Gastrocnemius medialis (tissue), 4 donors: ENCODE measurements at places on chromosomes 2 and 18.

DNA sequence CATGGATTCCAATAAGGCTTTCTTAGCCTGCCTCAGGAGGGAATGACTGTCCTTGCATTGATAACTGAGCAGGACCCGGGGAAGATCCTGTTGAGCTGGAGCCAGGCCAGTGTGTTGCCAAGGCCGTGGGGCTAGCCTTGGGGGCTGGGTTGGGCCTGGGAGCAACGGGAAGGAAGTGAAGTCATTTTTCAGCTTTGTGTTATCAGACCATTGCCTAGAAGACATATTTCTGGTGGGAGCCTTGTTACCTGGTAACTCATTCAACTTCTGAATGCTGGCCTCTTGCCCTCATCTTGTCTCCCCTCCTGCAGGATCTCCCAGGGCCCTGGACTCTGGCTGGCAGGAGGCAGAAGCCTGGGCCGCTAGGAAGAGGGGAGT, 92.7 kb upstream of the MGAT5 start:
- DNase-seq = no peak

- DNase-seq = no peak
Measured at GRCh38 chr18:36649205-36649604, 179.6 kb downstream of the TPGS2 start.

- DNase-seq = peak; percentile 13
Measured at GRCh38 chr18:12013186-12013916, 32.0 kb downstream of the IMPA2 start.

DNA sequence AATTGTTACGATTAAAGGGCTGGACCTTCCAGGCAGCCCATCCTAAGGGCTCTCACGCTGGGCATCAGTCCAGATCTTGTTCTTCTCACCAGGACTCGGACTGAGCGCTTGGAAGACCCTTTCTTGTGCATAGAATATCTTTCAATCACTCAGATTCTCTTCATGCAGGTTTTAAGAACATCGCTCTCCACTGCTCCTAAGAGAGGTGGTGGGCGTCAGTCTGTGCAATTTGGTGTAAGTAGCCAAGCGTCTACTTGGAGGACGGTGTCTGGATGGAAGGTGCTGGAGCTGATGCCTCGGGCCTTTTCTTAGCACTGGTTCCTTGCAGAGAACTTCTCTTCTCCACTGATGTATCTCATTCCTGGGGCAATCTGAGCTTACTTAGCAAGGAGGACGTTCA, 68.7 kb downstream of the ASB1 start:
- no peak for DNase-seq

- no peak for DNase-seq
Measured at GRCh38 chr2:72893594-72894319, 6.5 kb downstream of the SPR start.

- no peak for DNase-seq
Measured at GRCh38 chr18:14100503-14101286, 31.5 kb downstream of the ZNF519 start.

GRCh38 chr18:27008575-27008974, 143.1 kb upstream of the AQP4 start:
- no peak for DNase-seq

DNA sequence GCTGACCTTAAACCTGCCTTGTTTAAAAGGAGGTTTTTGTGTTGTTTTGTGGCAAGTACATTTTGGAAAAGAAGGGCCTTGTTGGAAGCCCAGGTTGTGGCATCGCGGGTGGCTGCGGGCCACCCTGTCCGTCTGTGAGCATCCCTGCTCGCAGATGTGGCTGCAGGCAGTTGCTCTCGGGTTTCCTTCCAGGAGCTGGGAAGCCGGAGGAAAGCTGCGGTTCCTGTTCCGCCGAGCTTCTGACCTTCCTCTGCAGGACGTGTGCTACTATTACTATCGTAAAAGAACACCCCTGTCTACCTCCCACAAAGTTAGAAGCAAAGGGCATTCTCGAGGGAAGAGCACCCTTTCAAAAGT, 766 bp downstream of the MFF start:
- DNase-seq = no peak

- no peak for DNase-seq
Measured at GRCh38 chr2:207330912-207331311, 165.2 kb upstream of the KLF7 start.

- no peak for DNase-seq
Measured at GRCh38 chr18:76252880-76253279, 242.2 kb downstream of the ZNF516 start.

DNA sequence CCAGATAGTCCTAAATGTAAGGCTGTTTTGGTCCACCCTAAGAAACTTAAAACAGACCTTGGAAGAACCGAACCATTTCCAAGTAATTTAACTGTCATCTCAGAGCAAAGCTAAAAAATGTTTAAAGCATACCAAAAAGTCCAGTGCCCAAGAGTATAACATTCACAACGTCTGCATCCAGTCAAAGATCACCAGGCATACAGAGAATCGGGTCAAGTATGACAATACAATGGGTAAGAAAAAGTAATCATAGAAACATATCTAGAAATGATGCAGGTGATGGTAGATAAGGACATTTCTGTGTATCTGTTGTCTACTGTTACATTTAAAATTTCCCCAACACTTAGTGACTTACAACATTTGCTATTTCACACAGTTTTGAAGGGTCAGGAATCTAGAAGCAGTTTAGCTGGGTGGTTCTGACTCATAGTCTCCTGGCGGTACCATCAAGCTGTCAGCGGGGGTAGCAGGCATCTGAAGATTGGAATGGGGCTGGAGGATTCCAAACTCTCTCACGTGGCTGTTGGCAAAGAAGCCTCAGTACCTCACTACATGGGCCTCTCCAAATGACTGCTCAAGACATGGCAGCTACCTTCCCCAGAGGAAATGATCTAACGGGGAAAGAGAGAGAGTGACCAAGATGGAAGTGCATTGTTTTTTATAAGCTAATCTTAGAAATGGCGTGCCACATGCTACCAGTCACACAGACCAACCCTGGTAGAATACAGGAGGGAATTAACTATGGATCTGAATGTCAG, 36.6 kb upstream of the DYNC2LI1 start:
- peak; percentile 17 for DNase-seq

- DNase-seq = no peak
Measured at GRCh38 chr2:163877316-163877715, 141.5 kb upstream of the FIGN start.

GRCh38 chr18:5961828-5962150, 66.5 kb upstream of the TMEM200C start:
- DNase-seq = no peak

DNA sequence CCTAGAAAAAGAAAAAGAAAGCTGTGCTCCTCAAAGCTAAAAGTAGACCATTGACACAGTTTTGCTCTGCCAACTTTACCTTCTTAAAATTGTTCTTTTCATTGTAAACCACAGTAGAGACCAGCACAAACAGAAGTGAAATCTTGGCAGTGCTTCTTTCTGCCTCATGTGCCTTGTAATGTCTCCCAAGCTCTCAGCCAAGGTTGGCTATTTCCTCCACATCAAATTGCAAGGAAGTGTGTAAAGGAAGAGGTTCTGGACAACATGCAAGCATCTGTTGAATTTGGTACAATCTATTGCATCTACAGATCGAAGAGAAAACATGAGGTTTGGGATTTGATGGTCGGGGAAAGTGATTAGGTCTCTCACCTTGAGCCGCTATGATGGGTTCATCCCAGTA, 83.3 kb upstream of the PNPT1 start:
- no peak for DNase-seq

DNA sequence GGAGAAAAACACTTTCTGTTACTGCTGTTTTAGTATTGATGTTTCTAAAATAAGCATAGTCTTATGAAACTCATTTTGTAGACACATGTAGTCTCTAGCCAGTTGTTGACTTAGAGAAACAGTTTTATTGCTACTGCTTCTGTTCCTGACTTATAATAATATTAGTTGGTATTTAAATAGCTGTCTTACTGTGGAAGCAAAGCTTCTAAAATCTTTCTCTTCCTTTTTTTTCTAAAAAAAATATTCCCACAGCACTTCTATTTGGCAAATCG, 121.8 kb downstream of the MTX2 start:
- DNase-seq = no peak

DNA sequence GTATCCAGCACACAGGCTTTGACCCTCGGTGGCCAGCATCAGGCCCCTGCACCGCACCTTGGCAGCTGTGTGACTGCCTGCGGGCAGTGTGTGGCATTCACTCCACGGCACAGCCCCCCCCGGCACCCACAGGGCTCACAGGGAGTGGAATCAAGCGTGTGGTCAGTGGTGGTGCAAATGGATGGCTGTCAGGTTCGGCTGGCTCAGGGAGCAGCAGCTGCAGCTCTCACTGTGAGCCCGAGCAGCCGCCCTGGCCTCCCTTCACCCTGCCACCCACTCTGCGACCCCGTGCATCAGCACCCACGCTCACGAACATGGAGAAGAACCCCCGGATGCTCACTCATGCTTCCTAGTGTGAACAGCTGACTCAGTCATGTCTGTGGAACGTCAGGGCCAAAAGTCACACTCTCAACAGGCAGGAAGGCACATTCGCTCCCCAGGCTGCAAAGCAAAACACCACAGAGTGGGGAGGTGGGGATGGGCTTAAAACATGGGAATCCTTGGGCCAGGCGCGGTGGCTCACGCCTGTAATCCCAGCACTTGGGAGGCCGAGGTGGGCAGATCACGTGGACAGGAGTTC, 41.5 kb upstream of the GPC1 start:
- DNase-seq = no peak

DNA sequence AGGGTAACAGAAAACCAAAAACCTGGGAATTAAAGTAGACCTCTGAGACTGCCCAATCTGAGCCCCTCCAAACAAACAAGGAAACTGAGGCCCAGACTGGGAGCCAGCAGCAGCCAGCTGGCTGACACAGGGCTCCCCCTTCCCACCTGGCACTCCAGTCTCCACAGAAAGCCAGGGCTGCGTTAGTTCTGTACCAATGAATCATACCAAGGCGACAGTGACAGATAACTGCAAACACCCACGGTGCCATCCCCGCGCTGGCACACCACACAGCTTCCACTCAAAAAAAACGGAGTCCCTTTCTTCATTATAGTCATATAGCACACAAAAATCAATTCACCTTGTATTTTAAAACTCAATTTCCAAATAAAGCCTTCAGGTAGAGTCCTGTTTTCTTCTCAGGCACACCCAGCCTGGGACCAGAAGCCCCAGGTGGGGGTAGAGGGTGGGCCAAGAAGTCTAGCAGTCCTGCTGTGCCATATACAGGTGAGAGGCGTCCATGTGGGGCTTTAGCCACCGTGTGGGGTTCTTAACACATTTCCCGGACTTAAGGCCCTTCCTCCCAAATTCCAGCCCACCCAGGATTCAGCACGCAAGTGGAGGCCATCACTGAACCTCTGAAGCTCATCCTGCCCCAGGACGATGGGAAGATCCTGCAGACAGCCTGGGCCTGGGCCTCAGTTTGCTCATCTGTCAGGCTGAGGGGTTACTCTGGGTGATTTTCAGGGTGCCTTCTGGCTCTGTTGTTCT, 1.2 kb downstream of the PER2 start:
- DNase-seq = peak; percentile 48

DNA sequence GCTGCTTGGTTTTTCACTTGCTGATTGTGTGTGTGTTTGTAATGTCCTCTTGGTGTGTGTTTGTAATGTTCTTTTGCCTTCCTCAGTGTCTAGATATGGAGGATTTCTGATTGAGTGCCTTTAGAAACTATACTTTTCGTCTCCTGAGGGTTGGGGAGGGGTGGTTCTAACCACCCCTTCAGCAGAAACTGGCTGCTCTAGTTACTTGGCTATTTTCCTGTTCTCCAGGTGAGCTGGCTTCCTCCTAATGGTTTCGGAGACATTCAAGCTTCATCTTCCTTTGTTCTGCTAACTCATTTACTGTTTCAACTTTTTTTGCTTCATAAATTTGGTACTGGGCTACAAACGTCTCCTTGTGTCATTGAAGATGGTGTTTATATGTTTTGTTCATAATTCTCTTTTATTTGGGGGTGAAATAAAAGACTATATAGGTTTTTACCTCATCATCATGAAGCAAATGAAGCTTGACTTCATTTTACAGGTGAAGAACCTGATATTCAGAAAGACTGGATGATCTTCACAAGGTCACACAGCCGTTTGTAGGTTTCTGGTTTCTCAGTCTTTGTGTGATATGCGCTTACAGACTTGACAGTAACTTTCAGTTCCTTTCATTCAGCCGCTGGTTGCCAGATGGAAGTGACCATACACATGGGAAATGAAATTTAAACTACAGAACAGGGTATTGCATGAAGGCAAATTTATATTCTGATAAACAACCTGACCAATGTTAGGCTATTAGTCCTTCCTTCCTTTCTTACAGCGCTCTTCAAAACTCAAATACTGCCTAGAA, 238.5 kb downstream of the GALR1 start:
- no peak for DNase-seq

GRCh38 chr2:137951586-137951985, 12.7 kb upstream of the HNMT start:
- DNase-seq = no peak

- no peak for DNase-seq
Measured at GRCh38 chr2:235844561-235844960, 323.6 kb downstream of the GBX2 start.

- DNase-seq = no peak
Measured at GRCh38 chr18:69088973-69089372, 291.1 kb downstream of the CCDC102B start.

GRCh38 chr2:69952336-69953115, 8.9 kb downstream of the ASPRV1 start:
- DNase-seq = no peak

- no peak for DNase-seq
Measured at GRCh38 chr2:10057231-10058107, 14.1 kb downstream of the KLF11 start.

DNA sequence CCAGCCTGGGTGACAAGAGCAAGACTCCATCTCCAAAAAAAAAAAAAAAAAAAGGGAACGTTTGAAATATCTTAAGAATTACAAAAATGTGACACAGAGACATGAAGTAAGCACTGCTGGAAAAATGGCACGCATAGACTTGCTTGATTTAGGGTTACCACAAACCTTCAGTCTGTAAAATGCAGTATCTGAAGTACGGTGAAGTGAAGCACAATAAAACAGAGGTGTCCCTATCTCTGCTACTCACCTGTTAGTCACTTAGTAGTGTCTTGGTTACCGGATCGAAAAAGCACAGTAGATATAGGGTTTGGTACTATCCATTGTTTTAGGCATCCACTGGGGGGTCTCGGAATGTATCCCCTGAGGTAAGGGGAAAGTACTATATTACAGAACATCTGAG, 11.6 kb upstream of the GREB1L start:
- DNase-seq = no peak

- no peak for DNase-seq
Measured at GRCh38 chr2:139259422-139260051, 479.3 kb upstream of the NXPH2 start.

DNA sequence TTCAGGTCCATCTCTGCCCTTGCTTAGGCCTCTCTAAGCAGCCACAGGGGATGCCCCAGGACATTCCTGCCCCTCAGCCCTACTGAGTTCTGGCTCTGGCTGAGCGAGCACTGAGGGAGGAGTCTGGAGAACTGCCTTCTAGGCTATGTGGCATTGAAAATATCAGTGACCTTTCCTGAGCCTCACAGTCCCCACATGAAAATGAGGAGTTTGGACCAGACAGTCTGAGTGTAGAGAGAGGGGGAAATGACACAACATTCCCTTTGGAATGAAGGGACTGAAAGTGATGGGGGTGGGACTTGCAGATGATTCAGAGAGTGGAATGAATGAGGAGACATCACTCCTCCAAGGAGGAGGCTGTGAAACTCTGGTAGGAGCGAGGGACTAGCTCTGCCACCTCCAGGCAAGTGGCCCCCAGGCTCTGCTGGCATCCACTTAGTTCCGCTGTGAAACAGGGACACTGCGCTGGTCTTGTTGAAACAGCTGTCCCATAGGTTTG, 8.0 kb downstream of the TNS1 start:
- DNase-seq = no peak
